ENCODE measurements at places on chromosomes 11 and 22.

- DNase-seq: no peak
Observed at GRCh38 chr11:31160504-31161422, 208.8 kb downstream of the DCDC1 start.

DNA sequence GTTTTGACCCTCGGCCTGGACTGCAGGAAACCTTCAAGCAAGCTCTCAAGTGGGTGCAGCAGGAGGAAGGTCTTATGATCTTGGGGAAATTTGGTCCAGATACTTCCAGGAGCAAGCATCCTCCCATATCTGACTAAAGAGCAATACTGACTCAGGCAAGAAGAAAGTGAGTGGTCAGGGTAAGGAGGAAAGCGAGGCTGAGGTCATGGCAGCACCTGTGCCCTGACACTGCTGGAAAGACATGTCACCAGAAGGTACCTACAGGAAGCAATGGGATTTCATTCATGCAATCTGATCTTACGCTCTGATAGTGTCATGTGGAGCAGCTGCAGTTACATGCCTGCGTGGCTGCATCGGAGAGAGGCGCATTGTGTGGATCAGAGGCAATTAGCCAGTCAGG, 6.5 kb upstream of the TOP3B start:
- no peak for DNase-seq

GRCh38 chr11:1218256-1218787, 4.5 kb upstream of the MUC5B start:
- DNase-seq: no peak

DNA sequence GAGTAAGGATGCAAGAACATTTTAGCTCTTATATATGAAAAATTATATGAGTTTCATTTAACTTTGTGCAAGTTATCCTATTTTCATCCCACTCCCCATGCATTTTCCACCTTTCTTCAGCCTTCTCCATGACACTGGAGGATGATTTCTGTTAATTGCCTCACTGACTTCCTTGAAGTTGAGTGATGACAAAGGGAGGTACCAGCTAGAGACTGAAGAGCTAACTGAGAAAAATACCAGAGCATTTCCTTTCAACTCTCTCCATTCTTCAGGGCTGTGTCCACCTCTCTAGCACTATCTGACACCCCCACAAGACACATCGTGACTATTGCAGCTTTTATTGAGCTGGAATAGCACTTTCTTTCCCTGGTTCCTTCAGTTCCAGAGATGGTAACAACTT, 711.6 kb upstream of the LRRC4C start:
- no peak for DNase-seq

DNA sequence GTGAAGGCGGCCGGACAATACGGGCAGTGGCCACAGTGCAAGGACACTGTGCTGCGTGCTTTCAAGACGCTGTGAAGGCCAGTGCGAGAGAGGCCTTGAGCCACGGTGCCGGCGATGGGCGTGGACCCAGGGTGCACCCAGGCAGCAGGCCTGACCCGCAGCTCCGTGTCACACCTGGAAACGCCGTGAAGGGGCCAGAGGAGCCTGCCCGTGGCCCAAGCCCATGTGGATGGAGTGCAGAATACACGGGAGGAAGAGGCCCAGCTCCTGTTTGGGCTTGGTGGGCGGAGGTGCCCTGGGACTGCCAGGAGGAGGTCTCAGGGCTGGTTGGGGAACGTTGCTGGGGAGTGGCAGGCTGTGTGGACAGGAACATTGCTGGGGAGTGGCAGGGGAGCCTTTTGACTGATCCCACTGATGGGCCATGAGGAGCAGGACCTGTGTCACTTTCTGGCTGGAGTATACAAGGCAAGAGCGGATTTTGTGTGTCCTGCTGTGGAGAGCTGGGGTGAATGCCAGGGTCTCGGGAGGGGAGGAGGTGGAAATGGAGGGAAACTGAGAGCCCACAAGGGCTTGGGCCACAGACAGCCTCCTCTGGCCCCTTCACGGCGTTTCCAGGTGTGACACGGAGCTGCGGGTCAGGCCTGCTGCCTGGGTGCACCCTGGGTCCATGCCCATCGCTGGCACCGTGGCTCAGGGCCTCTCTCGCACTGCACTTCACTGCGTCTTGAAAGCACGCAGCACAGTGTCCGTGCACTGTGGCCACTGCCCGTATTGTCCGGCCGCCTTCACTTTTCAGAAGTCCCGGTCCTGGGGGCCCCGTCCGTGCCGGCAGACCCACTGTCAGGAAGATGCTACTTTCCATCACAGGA, 925.4 kb downstream of the BRD1 start:
- DNase-seq: no peak
